ENCODE measurements at places on chromosomes 7 and 10.

DNA sequence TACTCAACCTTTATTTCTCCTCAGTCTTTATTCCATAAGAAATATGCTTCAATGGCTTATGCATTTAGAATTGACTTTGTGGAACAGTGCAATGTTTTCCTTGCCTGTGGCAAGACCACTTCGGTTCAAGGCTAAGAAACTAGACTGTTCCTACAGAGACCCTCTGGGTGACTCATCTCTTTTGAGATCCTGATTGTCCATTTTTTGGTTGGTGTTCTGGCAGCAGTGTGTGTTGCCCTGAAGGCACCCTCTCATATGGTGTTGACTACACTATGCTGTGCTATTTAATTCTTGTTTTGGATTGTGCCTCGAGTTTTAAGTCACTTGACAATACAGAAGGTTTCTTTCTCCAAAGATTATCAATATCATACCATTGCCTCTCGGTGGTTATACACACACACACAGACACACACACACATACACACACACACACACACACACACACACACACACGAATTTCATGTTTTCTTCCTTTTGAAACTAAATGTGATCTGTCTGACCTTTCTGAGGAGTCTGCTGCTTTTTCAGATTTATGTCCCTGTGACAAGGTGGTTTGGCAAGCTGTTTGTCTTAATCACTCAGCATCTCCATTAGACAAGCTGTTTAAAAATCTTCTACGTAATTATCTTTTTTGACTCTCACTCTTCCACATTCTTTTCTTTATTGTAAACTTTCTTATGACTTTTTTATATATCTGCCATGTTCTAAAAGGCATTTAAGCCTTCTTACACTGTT, 187.2 kb downstream of the VTI1A start:
- H3K4me3 ChIP-seq: no peak overlapping the region
- H3K27me3 ChIP-seq: no peaks in the 10 kb centered on the region
- DNase-seq: no peak
- no peaks in the 10 kb centered on the region for H3K36me3 ChIP-seq
- no peak overlapping the region for H3K27ac ChIP-seq
- peaks cover 3% of the 10 kb centered on the region for H3K4me1 ChIP-seq

- no peaks in the 10 kb centered on the region for H3K27me3 ChIP-seq
- H3K4me3 ChIP-seq: peak overlapping the region; percentile 6
- H3K27ac ChIP-seq: peak overlapping the region; percentile 60
- peaks cover 30% of the 10 kb centered on the region for H3K4me1 ChIP-seq
- H3K36me3 ChIP-seq: peaks cover 48% of the 10 kb centered on the region
These were observed 158.9 kb downstream of the EGFR start for GRCh38 chr7:55177589-55178261.

DNA sequence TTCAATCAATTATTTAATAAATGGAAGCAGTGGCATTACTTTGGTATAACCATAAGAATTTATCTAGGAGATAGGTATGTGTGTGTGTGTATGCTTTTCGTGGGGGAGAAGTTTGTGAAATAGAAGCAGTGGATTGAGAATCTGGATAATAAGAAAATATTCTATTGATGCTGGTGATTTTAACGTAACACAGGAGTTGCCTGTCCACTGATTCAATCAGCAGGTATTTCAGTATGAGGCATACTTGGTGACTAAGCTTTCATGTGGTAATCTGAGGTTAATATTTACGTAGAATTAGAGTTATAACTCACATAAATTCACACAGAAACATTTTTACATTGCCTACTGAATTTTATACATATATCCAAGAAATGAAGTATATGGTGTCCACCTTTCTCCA, 568.0 kb downstream of the ZWINT start:
- no peak overlapping the region for H3K4me3 ChIP-seq
- H3K27me3 ChIP-seq: no peaks in the 10 kb centered on the region
- no peaks in the 10 kb centered on the region for H3K4me1 ChIP-seq
- no peak for DNase-seq
- no peaks in the 10 kb centered on the region for H3K36me3 ChIP-seq

GRCh38 chr10:31261511-31262311, 57.3 kb upstream of the ZEB1 start:
- peak overlapping the region; percentile 56 for H3K27ac ChIP-seq
- no peaks in the 10 kb centered on the region for H3K27me3 ChIP-seq
- DNase-seq: no peak
- H3K4me3 ChIP-seq: peak overlapping the region; percentile 21
- H3K4me1 ChIP-seq: no peaks in the 10 kb centered on the region

- no peaks in the 10 kb centered on the region for H3K27me3 ChIP-seq
- no peak overlapping the region for H3K4me3 ChIP-seq
- DNase-seq: no peak
- peaks cover 26% of the 10 kb centered on the region for H3K36me3 ChIP-seq
- no peaks in the 10 kb centered on the region for H3K4me1 ChIP-seq
These were observed 147.2 kb upstream of the FAM171A1 start for GRCh38 chr10:15518250-15518649.

- no peak overlapping the region for H3K4me3 ChIP-seq
- no peak for DNase-seq
- H3K27me3 ChIP-seq: no peaks in the 10 kb centered on the region
- no peak overlapping the region for H3K27ac ChIP-seq
- no peaks in the 10 kb centered on the region for H3K4me1 ChIP-seq
These were observed 72.9 kb upstream of the SKAP2 start for GRCh38 chr7:26937306-26937705.

- H3K27ac ChIP-seq: no peak overlapping the region
- no peak for DNase-seq
- H3K4me3 ChIP-seq: no peak overlapping the region
- peaks cover under 1% of the 10 kb centered on the region for H3K27me3 ChIP-seq
- H3K36me3 ChIP-seq: no peaks in the 10 kb centered on the region
These were observed 14.7 kb downstream of the CYP2W1 start for GRCh38 chr7:997404-998395.
